ENCODE measurements at places on chromosomes 6 and 20.

DNA sequence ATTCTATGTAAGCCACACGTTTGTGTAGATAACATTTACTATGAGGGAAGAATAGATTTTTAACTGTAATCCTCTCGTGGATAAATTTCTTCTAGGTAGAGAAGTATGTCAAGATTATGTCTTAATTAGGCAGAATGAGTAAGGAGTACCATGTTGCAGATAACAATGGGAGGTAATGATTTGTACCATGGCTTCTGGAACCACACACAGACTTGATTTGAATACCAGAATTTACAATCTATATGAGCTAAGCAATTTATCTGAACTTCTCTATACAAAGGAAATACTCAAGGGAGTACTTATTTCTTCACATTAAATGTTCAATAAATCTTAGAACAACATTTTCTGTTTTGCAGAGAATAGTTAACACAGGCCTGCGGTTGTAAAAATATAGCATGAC lies 51.5 kb downstream of the RPS12 start:
- no peak for ATAC-seq

DNA sequence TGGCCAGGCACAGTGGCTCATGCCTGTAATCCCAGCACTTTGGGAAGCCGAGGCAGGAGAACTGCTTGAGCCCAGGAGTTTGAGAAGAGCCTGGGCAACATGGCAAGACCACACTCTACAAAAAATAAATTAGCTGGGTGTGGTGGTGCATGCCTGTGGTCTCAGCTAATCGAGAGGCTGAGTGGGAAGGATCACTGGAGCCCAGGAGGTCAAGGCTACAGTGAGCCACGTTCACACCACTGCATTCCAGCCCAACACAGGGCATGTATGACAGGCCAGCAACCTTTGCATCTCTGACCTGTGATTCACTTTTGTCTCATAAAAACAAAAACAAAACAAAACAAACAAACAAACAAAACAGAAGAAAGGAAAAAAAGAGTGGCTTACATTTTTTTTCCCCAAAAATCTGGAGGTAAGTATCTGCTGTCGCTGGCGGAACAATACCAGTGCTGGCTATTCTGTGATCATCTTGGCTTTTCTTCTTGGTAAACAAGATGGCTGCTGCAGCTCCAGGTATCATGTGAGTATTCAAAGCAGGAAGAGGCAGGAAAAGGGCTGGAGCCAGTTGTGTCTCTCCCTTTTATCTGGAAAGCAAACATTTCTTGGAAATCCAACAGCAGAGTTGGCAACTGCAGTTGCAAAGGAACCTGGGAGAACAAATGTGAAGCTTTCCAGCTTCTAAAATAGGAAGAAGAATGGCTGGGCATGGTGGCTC lies 40.4 kb upstream of the ZMYND8 start:
- ATAC-seq, result no peak

- no peak for ATAC-seq
Measured at GRCh38 chr20:15248618-15249395, 911.4 kb upstream of the FLRT3 start.

DNA sequence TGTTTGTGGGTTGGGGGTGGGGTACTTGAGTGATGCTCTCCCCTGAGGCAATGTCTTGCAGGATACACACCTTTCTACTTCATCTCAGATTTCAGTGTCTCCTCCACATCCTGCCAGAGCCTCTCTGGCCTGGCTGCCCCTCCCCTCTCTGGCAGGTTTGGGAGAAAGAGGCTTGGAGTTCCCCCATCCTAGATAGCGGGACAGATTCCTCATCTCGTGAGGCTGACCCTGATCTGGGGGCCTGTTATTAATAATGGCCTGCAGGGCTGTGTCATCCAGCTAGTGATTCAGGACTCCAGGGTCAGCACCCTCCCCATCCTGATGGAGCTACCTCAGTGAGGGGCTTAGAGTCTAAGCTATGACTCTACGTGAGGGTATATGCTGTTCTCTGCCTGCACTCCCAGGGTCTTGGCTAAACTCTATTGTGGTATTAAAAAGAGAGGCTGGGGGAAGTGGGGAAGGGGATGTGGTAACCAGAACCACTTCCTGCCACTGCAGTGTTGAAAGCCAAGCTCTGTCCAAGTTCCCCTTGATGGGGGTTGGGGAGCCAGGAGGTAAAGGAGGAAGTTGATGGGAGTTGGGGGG lies 3.7 kb upstream of the MMP9 start:
- peak; percentile 62 for ATAC-seq

GRCh38 chr20:36812594-36813463 lies 39.3 kb upstream of the DSN1 start:
- ATAC-seq, result no peak

- ATAC-seq, result no peak
Measured at GRCh38 chr6:72519871-72520270, 102.0 kb upstream of the KCNQ5 start.

GRCh38 chr6:119961450-119961849 lies 611.9 kb upstream of the MAN1A1 start:
- ATAC-seq, result no peak

GRCh38 chr6:44009425-44010321 lies 117.6 kb downstream of the MRPL14 start:
- ATAC-seq, result peak; percentile 14

DNA sequence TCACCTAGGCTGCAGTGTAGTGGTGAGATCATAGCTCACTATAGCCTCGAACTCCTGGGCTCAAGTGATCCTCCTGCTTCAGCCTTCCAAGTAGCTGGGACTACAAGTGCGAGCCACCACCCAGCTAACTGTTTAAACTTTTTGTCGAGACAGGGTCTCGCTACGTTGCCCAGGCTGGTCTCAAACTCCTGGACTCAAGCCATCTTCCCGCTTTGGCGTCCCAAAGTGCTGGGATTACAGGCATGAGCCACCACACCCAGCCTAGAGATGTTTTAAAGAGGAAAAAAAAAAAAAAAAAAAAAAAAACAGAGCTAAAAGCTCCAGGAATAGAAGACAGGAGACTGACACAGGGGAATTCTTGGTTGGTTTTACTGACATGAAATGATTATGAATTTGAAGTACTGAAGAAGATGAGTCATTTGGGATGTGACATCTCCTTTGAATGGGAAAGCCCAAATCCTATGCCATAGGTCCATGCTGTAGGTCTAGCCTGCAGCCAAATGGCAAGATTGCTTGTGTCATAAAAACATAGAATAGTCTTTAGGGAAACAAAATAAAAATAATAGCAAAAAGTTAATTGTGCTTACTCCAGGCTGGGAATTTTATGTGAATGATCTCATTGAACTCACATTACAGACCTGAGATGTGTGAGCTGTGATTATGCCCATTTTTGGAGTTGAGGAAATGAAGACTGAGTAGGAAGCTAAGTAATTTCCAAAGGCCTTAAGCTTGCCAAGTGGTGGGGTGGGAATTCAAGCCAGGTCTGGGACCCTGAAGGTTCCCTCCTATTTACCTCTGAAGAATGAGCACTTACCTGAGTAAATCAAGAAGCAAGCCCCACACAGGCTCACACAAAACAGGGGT lies 24.3 kb upstream of the NHSL1 start:
- no peak for ATAC-seq

- no peak for ATAC-seq
Measured at GRCh38 chr20:41174782-41175181, 37.4 kb downstream of the PLCG1 start.

GRCh38 chr6:2215342-2215741 lies 30.1 kb downstream of the GMDS start:
- no peak for ATAC-seq

Data from gastroesophageal sphincter (tissue), 4 donors.